ENCODE measurements at places on chromosomes 4 and X. TPM values are rescaled to one million over a fixed set of nuclear protein-coding genes. Genes with fewer than 3 reads are reported as not detected.

The FGFR3 gene
- total RNA-seq, result 1.4 TPM

The AKAP14 gene
- total RNA-seq, result not detected

The RHOH gene
- 0.65 TPM for total RNA-seq

The PF4V1 gene
- 0.34 TPM for total RNA-seq

The RNF212 gene
- total RNA-seq, result 0.85 TPM

The SPP1 gene
- 11.6 TPM for total RNA-seq

The BRS3 gene
- total RNA-seq, result not detected

The ZNF141 gene
- total RNA-seq, result 12.7 TPM

The PRSS12 gene
- 0.17 TPM for total RNA-seq

The CXCL1 gene
- 11.4 TPM for total RNA-seq

The DUSP9 gene
- total RNA-seq, result 0.05 TPM

The RTL3 gene
- not detected for total RNA-seq

The ETDC gene
- not detected for total RNA-seq

The CTAG1B gene
- total RNA-seq, result not detected

The EMD gene
- 10.6 TPM for total RNA-seq

The DCAF4L1 gene
- total RNA-seq, result 0.17 TPM
